ENCODE measurements at places on chromosomes 16 and 17.

DNA sequence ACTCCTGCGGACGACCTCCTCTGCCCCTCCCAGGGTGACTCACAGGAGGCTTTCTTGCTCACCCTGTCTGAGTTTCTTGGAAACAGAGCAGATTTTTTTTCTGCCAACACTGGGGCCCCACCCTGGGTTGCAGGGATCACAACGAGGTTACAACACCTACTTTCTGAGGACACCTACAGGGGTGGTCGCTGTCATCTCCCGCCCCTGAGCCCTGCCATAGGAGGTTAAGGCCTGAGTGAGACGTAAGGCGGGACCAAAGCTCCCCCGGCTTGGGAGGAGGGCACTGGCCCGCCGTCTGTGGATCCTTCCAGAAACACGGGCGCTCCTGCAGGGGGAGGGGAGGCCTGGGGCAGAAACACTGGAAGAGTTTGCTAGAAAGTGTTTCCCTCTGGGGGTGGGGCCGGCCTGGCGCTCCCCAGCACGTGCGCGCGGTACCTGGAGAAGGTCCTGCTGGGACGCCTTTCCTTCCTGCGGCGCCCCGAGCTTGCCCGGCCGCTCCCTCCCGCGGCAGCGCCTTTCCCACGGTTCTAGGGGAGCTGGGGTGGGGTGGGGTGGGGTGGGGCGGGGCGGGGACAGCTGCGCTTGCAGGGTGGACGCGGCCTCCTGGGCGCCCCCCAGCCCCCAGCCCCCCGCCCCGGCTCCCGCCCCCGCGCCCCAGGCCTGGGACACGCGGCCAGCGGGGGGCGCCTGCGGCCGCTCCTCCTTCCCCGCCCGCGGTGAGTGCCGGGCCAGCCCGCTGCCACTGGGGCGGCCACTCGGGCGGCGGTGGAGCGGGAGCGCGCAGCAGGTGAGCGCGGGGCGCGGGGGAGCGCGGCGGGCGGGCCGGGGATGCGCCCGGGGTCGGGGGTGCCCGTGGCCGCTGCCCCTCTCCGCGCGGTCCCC is 20.7 kb upstream of the ADCY7 start:
- DNase-seq: peak; percentile 57

GRCh38 chr17:2705263-2705662 is 6.3 kb downstream of the CLUH start:
- DNase-seq: no peak

DNA sequence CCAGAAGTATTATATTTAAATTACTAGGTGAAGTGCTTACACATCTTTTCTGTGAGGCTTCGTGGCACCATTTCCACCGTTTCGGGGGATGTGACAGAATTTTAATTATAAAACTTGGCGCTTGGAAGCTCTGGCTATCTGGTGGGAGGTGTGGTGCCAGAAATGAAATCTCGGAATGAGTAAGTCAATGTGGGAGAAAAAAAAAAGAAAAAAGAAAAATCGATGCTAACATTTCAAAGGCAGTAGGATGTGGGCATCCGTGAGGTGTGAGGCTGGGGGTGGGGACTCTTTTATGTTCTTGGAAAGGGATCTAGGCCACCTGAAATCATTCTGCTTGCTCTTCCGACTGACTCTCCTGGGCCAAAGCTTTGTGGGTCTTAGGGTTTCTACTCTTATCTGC is 21.9 kb downstream of the CPPED1 start:
- no peak for DNase-seq

GRCh38 chr16:70689035-70689969 is 3.4 kb upstream of the MTSS2 start:
- DNase-seq: no peak

- no peak for DNase-seq
Observed at GRCh38 chr16:72255786-72256185, 83.8 kb upstream of the PMFBP1 start.

DNA sequence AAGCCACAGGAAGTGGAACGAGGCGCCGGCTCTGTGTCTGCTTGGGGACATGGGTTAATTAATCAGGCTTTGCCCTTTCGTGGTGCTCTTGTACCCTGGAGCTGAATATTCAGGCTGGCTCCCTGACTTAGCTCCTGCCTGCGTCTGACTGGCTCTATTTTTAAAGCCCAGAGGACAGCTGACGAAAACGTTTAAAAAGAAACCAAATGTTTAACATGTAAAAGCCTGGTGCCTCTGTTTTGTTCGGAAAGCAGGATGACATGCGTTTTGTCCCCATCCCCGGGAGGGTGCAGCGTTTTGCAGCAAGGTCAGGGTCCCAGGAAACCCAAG is 61.1 kb downstream of the NT5M start:
- no peak for DNase-seq

- no peak for DNase-seq
Observed at GRCh38 chr17:74815550-74816370, 39.6 kb upstream of the NAT9 start.

DNA sequence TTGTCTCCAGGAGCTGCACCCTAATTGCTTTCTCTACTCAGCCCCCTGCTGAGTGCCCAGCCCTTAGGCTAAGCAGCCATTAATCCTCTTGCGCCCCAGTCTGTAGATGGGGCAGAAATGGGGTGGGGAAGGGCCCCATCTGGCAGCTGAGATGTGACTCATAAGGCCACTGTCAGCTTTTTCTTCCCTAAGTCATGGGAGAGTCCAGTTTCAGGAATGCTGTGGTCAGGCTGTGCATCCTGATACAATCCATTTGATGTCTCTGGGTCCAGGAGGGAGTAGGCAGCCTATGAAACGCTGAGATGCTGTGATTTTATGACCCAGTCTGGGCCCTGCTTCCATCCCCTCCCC is 12.3 kb downstream of the PLXDC1 start:
- DNase-seq: no peak

GRCh38 chr17:17500999-17501605 is 4.9 kb upstream of the RASD1 start:
- no peak for DNase-seq

- DNase-seq: no peak
Observed at GRCh38 chr16:80051040-80051439, 450.5 kb upstream of the MAF start.

DNA sequence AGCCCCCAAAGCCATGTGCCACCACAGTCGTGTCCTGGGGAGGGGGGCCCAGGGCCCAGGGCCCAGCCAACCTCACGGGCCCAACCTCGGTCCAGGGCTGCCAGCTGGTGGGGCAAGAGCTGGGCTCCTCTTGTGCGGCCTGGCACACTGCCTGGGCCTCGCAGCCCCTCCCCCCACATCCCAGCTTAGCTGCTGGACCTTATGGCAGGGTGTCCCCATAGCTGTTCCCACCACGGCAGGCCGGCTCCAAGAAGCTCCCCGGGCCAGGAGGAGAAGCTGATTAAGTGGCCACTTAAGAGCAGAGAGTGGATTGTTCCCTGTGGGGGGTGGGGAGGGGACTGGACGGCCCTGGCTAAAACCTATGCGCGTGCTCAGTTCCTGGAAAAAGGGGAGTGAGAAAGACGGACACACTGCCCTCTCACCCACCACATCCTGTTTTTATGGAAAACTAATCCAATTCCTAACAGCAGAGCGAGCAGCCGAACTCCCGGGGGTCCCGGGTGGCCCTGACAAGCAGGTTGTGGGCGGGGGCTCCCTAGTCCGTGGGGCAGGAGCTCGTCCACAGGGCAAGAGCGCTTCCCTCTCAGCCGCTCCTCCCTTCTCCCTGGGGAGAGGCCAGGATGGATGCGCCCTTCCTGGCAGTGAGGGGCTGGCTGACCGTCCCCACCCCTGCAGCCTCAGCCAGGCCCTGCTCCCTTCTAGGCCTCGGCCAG is 16.8 kb downstream of the PIEZO1 start:
- no peak for DNase-seq

DNA sequence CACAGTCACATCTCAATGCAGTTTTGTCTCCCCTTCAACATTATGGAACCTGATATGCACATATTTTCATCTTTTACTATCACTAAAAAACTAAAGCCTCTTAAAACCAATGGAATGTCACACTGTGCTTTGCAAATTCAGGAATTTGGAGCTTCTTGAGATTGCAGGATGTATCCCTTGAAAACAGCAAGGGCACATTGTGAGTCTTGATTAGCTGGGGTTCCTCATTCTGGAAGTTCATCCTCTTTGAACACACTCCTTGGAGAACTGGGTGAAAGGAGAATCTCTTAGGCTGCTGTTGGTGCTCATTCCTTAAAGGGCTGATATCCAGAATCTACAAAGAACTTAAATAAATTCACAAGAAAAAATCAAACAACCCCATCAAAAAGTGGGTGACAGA is 21.1 kb upstream of the MYOCD start:
- no peak for DNase-seq

DNA sequence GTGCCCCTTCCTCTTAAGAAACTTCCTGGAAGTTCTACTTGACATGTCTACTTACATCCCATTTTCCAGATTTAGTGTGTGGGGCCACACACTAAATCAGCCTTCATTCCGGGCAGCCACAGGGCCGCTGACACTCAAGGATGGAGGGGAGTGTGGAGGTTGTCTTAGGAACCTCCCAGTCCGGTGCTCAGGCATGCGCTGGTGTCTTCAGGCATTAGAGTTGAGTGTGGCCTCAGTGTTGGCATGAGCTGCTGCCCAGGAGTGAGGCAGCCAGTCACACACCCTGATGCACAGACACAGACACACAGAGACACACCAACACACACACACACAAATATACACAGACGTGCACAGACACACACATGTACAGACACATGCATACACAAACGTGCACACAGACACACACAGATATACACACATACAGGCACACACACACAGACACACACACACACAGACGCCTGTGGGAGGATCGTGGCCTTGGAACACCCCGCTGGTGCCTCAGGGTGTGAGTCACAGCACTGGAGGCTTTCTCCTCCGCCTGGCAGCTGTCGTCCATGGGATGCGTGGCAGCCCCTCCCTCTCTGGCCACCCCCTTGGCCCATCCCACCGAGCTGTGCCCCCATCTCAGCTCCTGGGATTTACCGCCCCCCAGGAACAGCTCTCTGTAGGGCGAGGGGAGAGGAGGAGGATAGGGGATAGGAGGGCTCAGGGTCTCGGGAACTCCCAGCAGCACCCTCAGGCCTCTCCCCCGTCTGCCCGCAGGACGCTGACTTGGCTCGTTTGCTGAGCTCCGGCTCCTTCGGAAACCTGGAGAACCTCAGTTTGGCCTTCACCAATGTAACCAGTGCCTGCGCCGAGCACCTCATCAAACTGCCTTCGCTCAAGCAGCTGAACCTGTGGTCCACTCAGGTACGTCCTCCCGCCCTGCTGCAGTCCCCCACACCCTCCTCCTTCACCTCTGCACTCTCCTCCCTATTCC is 75.6 kb upstream of the PLCG2 start:
- DNase-seq: no peak

GRCh38 chr17:8412089-8412488 is 14.5 kb upstream of the RNF222 start:
- DNase-seq: no peak

GRCh38 chr17:7177954-7178477 is 1.2 kb downstream of the ASGR1 start:
- DNase-seq: no peak

DNA sequence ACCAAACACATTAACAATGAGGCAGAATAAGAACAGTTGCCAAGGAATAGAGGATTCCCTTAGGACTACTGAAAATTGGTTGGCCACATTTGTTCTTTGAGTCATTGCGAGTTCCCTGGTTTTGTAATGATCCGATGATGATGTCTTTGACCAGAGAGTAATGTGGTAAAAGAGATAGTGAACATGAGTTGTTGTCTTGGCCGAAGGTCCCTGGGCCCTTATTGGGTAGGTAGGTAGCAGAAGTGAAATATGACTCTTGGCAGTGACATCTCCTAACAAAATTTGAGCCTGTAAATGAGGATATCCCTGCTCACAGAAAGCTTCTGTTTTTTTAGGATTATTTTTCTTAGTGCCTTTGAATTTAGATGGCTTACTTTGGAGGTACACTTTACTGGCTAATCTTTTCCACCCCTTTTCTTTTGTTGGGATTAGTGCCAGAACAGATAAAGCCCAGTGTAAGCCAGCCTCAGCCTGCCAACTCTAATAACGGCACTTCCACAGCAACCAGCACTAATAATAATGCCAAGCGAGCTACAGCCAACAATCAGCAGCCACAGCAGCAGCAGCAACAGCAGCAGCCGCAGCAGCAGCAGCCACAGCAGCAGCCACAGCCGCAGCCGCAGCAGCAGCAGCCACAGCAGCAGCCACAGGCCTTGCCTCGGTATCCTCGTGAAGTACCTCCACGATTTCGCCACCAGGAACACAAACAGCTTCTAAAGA is 47.2 kb downstream of the TNRC6A start:
- no peak for DNase-seq

DNA sequence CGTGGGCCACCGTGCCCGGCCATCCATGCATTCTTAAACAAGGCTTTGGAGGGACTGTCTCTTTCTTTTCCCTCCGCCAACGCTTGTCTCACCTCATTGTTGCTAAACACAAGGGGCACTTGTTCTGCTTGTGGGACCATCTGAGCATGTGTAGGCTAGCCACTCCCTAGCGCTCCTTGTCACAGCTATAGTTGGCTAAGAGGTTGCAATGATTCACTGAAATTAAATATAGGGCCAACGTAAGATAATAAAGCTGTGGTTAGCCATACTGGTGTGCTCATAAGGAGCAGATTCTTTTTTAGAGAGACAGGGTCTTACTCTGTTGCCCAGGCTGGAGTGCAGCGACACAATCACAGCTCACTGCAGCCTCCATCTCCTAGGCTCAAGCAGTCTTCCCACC is 41.2 kb downstream of the KIAA0513 start:
- DNase-seq: no peak

GRCh38 chr16:84606081-84606875 is 11.6 kb downstream of the COTL1 start:
- DNase-seq: no peak

- DNase-seq: peak; percentile 32
Observed at GRCh38 chr16:28326881-28327610, 34.7 kb downstream of the SBK1 start.

GRCh38 chr16:2370721-2371120 is 30.2 kb upstream of the ABCA3 start:
- no peak for DNase-seq

GRCh38 chr17:34166352-34166751 is 88.7 kb upstream of the CCL2 start:
- no peak for DNase-seq

- DNase-seq: no peak
Observed at GRCh38 chr16:87233928-87234327, 83.3 kb downstream of the C16orf95 start.

- no peak for DNase-seq
Observed at GRCh38 chr17:78664476-78665386, 87.5 kb upstream of the DNAH17 start.

DNA sequence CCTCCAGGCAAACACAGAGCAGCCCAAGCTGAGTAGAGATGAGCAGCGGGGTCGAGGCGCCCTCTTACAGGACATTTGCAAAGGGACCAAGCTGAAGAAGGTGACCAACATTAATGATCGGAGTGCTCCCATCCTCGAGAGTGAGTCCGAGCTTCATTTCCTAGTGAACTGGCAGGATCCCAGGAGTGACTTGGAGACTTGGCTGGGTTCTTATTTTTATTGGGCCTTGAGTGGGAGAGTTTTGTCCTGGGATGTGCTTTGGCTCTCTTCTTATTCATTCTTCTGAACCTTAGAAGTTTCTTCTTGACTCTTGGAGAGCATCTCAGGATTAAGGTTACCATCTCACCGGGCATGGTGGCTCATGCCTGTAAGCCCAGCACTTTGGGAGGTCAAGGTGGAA is 27.2 kb upstream of the CDC6 start:
- DNase-seq: no peak

GRCh38 chr17:29045734-29046472 is 3.0 kb downstream of the PIPOX start:
- no peak for DNase-seq

- no peak for DNase-seq
Observed at GRCh38 chr17:320809-321385, 31.7 kb downstream of the RPH3AL start.
